ENCODE measurements at places on chromosomes 4 and X.
A peak's percentile ranks its signal among the peaks of the same experiment; 100 is the strongest.

DNA sequence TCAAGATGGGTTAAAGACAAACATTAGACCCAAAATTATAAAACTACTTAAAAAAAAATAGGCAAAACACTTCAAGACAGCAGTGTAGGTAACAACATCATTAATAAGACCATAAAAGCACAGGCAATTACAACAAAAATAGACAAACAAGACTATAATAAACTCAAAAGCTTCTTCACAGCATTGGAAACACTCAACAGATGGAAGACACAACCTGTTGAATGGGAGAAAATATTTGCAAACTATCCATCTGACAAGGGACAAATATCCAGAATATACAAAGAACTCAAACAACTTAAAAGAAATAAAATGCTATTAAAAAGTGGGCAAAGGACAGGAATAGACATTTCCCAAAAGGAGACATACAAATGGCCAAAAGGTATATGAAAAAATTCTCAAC, 170.7 kb downstream of the HHIP start:
- no peak overlapping the region for H3K4me3 ChIP-seq
- no peak for DNase-seq
- no peaks in the 10 kb centered on the region for H3K4me1 ChIP-seq
- no peak overlapping the region for H3K27ac ChIP-seq
- no peaks in the 10 kb centered on the region for H3K36me3 ChIP-seq

GRCh38 chr4:178894126-178894525, 1451.9 kb upstream of the AGA start:
- no peak overlapping the region for H3K27ac ChIP-seq
- no peak overlapping the region for H3K4me3 ChIP-seq
- H3K36me3 ChIP-seq = no peaks in the 10 kb centered on the region
- no peaks in the 10 kb centered on the region for H3K27me3 ChIP-seq

DNA sequence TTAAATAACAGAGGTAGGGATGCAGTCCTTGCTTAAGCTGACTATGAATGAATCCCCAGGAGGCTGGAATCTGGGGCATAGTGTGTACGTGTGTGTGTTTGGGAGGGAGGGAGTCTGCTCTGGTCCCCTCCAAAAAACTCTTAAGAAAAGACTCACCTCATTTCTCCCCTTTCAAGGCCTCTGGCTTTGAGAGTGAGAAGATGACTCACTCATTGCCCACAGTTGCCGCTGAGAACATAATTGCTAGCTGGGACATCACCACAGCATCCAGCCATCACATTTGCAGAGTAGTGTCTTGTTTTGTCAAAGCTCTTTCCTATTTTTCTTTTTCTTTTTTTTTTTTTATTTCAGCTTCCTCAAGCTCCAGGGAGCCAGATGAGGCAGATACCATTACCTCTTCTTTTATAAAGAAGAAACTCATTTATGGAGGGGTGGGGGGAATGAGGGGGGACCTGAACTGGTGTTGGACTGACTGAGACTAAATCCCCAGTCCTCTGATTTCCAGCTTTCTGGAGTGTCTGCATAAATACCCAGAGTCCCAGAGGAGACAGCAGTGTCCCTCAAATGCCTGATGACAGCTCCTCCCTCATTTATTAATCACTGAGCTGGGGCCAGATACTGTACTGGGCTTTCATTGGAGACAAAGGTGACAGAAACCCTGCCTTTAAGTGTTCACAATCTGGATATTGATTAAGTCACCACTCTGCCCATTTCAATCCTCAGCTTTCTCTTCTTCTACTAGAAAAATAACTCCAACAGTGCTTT, 61.9 kb upstream of the LAS1L start:
- H3K36me3 ChIP-seq = no peaks in the 10 kb centered on the region
- H3K27ac ChIP-seq = peak overlapping the region; percentile 93
- H3K4me1 ChIP-seq = peaks cover 43% of the 10 kb centered on the region

GRCh38 chrX:149145845-149146285, 359.2 kb downstream of the IDS start:
- H3K27ac ChIP-seq = no peak overlapping the region
- H3K4me3 ChIP-seq = no peak overlapping the region

GRCh38 chr4:82123934-82124333, 249.9 kb downstream of the HNRNPD start:
- no peak overlapping the region for H3K27ac ChIP-seq
- no peaks in the 10 kb centered on the region for H3K27me3 ChIP-seq
- no peak overlapping the region for H3K4me3 ChIP-seq
- no peaks in the 10 kb centered on the region for H3K36me3 ChIP-seq

DNA sequence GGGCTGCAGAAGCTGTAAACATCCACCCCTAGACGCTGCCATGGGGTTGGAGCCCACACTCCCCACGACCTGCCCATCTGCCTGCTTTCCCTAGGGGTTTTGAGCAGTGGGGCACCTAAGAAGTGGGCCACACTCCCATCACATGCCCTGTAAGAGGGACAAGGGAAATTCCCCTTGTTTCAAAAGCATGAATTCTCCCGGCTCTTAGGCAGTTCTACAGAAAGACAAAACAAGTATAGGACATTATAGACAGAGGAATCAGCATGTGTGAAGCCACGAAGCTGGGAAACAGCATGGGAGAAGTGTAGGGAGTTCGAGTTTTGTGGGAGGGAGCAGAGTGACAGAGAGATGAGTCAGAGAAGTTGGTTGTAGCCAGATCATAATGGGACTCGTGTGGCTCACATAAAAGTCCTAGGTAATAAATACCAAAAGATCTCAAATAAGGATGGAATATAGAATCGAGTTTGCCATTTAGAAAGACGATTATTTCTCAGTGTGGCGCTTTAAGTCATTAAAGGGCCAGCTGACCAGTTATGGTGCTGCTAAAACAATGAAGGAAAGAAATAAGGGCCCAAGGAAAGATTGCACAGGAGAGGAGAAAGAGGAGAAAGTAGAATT, 23.9 kb downstream of the APOO start:
- H3K4me1 ChIP-seq = peaks cover 5% of the 10 kb centered on the region
- DNase-seq = no peak
- no peak overlapping the region for H3K4me3 ChIP-seq

DNA sequence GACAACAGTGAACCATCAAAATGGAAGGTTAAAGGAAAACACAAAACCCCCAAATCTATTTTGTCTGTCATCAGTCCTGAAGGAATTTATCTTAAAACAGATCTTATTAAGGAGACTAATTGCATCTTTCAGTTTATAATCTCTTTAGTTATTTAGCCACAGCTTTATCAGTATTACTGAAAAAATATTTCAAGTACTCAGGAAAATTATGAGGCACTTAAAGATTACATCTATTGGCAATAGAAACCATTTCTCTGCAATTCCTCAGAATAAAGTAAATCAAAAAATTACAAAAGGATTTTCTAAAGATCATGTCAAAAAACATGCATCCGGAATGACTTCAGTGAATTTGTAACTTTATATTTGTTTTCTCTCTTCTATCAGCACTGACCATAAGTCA, 35.2 kb downstream of the ANTXR2 start:
- no peak overlapping the region for H3K27ac ChIP-seq
- H3K4me1 ChIP-seq = peaks cover 28% of the 10 kb centered on the region
- H3K36me3 ChIP-seq = peaks cover 31% of the 10 kb centered on the region

- H3K4me1 ChIP-seq = no peaks in the 10 kb centered on the region
- no peak for DNase-seq
- H3K27me3 ChIP-seq = no peaks in the 10 kb centered on the region
- no peaks in the 10 kb centered on the region for H3K36me3 ChIP-seq
Measured at GRCh38 chr4:8171984-8172924, 13.6 kb upstream of the ABLIM2 start.

DNA sequence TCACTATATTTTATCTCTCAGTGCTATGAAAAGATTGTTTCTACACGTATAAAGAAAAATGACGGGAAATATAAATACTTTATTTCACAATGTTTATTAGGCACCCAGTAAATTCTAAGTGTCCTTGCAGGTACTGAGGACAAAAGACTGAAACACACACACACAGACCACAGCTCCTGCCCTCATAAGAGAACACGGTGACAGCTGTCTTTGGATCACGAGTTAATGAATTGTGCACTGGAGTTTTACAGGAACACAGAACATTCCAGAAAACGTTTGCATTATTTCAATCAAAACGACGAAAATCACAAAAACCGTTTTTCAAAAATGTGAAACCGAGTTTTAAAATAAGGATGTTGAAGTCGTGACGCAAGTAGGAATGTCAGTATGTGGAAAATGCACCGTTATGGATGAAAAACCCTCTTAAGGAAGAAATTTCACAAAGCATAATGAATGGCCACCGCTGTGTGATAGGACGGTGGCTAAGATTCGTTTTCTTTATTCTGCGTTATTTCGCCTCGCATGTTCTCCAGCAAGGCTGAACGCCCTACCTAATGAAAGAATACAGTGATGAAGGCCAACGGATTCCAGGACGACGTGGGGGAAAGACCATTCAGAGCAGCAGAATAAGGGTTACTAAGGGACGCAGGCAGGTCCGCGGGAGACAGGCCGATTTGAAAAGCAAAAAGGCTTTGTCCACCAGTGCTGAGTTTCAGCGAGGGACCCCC, 24.2 kb downstream of the FAM156A start:
- peaks cover 4% of the 10 kb centered on the region for H3K4me1 ChIP-seq
- no peaks in the 10 kb centered on the region for H3K36me3 ChIP-seq
- peak overlapping the region; percentile 89 for H3K4me3 ChIP-seq
- peak overlapping the region; percentile 96 for H3K27ac ChIP-seq
- no peaks in the 10 kb centered on the region for H3K27me3 ChIP-seq
- DNase-seq = no peak

- no peaks in the 10 kb centered on the region for H3K27me3 ChIP-seq
- DNase-seq = no peak
- no peak overlapping the region for H3K4me3 ChIP-seq
- H3K27ac ChIP-seq = no peak overlapping the region
Measured at GRCh38 chrX:103396186-103396585, 19.8 kb downstream of the BEX3 start.

DNA sequence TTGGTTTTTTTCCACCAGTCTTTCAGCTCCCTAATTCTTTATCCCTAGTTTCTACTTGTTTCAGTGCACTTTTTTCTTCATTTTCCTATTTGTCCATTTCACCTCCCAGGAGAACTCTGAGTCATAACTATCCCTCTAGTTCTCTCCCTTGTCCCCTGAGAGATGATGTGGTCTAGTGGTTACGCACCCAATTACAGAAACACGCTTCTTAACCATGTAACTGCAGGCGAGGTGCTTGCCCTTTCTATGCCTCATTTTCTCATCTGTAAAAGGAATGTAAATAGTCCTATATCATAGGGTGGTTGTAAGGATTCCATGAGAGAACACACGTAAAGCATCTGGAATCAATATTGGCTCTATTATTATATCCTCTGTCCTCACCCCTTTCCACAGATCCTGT, 8.8 kb upstream of the GRPR start:
- peaks cover 7% of the 10 kb centered on the region for H3K4me1 ChIP-seq
- no peak overlapping the region for H3K4me3 ChIP-seq
- DNase-seq = no peak
- H3K36me3 ChIP-seq = no peaks in the 10 kb centered on the region

Data from T-helper 2 cell treated with Interferon-gamma antibody and Interleukin-4, amounts not matched to agents 5 μg/mL and 100 μg/mL, for 36 hours (primary cell).